ENCODE measurements at places on chromosomes 7 and 10.

DNA sequence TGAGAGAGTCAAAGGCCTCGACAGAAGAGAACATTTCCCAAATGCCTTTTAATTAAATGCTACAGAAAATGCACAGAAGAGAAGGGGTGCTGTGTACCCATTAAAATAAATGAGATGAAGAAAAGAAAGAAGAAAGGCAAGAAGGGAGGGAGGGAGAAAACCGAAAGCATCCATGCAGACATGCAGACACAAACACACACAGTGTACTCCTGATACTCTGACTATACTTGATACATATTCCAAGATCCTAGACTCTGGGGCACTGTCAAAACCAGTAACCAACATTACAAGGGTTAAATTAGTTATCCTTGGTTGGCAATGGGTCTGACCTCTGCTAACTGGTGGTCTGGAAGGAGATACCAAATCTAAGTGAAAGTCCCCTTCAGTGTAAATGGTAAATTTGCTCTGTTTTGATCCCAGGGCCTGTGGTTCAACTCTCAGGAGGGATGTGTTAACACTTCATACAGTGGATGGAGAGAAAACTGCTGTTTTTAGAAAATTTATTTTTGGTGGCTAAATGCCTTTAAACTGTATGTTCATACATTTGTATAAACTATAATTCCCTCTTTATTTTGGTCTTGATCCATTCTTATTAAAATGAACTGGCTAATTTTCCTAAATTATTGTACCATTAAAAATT is 241.3 kb downstream of the GLI3 start:
- no peak for DNase-seq

GRCh38 chr7:52876402-52876801 is 159.0 kb upstream of the POM121L12 start:
- DNase-seq, result no peak

- no peak for DNase-seq
These were observed 1.2 kb downstream of the CFTR start for GRCh38 chr7:117480978-117481377.

GRCh38 chr7:105279688-105280007 is 109.1 kb downstream of the SRPK2 start:
- no peak for DNase-seq

DNA sequence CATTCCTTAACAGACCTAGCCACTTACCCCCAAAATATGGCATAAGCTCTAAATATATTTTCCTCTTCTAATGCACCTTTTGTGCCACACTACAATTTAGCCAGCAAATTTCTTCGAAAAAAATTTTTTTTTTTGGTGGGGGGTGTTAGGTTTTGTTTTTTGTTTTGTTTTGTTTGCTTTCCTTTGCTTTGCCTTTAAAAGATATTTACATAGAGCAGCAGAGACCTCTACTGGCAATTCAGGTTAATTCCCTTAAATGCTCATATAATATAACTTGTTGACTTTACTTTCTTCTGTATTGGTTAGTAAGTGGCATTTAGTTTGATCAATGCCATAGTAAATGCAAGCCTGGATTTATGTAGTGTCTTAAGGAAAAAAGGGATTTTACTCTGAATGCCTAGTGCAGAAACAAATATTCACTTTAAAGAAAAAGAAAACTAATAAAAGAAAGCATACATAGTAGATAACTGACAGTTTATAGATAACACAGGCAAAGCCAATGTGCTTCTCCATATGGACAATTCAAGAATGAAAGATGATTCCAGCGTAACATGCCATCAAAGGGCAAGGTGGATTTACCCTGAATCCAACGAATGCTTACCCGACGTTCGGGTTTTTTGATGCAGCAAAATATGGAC is 1250.6 kb downstream of the GATA3 start:
- no peak for DNase-seq

DNA sequence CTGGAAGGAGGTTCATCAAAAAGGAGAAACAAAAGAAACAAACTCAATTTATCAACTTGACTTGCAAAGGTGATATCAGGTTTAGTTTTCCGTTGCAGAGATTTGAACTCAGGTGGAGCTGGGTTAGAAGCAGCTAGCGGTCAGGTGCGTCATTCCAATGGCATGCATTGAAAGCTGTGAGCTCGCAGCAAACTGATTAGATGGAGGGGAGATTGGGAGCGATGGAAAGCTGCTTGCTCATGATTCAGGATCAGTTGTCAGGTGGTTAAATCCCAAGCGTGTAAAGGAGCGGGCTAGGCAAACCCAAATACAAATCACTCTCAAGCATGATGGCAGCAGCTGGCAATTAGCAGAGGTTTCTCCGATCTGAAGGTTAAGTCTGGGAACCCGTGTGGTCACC is 49.3 kb upstream of the AFAP1L2 start:
- DNase-seq, result no peak

DNA sequence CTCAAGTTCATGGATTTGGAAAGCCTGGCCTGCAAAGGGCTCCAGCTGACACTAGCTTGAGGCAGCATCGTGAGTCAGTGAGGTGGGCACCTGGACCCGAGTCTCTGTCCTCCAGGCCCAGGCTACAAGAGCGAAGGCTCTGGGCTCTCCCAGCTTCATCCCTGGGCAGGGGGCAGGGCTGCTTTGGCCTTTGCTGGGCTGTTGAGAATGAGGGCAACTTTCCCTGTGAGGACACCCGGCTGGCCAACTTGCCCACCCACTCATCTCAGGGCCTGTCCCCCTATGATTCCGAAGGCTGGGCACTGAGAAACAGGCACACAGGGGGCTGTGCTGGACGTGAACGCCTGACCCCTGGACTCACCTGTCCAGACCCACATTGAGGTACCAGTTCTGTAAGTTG is 24.4 kb downstream of the LDB3 start:
- no peak for DNase-seq

DNA sequence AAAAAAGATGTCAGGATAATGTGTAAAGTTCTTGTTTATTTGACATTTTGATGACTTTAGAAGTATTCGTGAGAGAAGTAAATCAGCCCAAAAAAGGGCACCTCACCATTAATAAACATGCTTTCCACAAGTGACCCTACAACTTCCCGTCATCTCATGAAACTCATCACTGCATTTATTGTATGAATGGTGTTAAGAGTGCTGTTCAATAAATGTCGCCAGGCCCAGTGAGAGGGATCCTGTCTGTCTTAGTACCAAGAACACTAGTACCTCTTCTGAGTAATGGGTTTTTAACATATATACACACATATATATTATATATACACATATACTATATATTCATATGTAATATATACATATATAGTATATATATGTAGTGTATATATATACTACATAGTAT is 61.9 kb downstream of the TMEM26 start:
- DNase-seq, result no peak

DNA sequence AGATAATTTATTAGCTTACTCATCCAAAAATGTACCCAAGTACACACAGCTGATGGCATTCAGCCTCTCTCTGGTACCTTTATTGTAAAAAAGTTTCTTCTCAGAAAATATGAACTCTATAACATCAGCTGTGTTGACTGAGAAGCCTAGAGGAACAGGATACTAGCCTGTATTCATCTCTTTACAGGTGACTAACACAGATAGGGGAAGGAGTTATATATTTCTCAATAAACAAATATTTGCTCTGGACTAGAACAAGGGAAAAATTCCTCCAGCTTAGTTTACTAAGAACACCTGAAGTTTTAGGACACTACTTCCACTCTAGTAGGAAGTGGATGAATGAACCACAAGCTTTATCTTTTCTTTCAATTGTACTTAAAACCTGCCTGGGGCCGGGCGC is 67.8 kb downstream of the ZNF248 start:
- DNase-seq, result no peak

DNA sequence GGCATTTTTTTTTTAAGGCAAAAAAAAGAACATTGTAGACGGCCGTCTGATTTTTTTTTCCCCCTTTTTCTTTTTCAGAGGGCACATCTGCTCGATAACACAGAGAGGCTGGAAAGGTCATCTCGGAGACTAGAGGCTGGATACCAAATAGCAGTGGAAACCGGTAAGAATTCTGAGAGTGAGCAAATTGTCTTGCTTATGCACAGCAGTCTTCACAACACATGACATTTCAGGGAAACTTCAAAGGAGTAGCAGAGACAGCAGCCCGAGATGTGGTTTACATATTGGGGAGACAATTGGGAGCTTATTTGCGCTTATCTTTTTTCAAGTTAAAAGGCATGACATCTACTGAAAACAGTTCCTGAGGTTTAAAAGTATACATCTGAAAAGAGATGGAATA is 91.2 kb downstream of the VTI1A start:
- no peak for DNase-seq

GRCh38 chr10:116627386-116627933 is 6.7 kb downstream of the PNLIPRP2 start:
- no peak for DNase-seq

DNA sequence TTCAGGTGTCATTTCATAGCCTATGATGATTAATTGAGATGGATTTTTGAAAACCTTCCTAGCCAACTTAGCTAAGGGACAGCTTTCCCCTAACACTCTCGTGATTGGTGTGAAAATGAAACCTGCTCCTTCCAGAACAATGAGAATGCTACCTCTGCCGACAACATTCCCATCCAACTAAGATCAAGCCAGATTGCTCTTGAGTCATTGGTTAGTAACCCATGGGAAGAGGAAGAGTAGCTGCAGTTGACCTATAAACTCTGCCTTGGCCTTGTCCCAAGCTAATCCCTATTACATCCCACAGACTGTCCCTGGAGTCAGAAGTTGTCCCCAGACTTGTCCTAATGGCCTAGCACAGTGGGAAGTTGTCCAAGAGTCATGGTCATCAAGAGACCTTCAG is 80.5 kb upstream of the SVIL start:
- peak; percentile 2 for DNase-seq

DNA sequence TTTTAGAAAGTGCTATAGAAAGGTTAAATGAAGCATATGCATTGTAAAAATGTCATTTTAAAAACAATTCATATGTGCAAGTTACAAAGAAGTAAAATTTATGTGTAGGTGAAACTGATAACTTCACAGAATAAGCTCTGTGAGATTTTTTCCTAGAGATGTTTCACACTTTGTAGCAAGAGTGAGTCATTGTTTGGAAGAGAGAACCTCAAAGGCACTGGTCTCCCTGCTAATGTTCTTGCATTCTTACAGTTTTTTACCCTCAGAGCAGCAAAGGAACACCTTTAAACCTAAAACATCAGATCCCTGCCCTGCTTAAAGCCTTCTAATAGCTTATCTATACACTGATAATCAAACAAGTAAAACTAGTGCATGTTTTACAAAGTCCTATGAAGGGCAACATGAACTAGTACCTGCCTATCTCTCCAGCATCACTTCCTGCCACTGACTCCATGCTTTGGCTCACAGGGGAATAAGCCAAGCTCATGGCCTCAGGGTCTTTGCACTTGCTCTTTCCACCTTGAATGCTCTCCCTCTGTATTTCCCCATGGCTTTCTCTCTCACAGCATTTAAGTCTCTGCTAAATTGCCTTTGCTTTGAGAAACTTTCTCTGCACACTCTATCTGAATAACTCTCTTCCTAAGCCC is 997.0 kb downstream of the GATA3 start:
- DNase-seq, result no peak

GRCh38 chr10:15464381-15464780 is 93.3 kb upstream of the FAM171A1 start:
- no peak for DNase-seq

- DNase-seq, result no peak
These were observed 467.1 kb downstream of the PARD3 start for GRCh38 chr10:34348021-34348420.

Data from SJSA1 (cell line).